ENCODE measurements at places on chromosomes 16 and 17. TPM values are rescaled to one million over a fixed set of nuclear protein-coding genes. Genes with fewer than 3 reads are reported as not detected.
A peak's percentile ranks its signal among the peaks of the same experiment; 100 is the strongest.

DNA sequence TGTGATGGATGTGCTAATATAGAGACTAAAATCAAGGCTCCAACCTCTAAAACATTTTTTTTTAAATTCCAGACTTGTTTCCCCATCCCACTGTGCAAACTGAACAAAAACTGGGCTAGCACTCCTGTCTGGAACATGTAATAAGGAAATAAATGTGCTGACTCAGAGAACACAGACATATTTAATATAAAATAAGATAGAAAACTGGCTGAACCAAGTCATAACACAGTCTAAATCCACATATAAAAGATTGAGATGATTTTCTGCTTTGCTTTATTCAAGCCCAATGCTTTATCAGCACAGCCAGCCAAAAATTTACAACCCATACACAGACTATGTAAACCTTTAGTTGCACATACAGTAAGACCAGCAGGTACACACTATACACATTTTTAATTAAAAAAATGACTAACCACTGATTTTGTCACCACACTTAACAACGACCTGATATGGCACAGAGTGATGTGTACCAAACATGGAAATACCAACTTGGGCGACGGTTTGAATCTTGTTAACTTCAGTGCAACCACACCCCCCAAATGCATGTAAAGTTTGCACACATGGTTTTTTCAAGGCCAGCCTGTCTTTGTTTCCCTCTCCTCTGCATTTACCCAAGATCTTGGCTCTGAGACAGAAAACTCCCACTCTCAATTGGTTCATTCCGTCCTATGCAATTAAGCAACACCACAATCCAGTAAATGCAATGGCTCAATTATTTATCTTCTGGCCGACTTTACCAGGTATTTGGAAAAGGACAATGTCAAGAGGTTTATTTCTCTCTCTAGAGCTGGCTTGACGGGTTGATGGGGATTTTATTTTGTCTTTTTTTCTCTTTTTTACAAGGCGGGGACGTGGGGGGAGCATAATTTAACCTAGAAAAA, 1.2 kb downstream of the STAT3 start:
- DNase-seq: peak; percentile 36

DNA sequence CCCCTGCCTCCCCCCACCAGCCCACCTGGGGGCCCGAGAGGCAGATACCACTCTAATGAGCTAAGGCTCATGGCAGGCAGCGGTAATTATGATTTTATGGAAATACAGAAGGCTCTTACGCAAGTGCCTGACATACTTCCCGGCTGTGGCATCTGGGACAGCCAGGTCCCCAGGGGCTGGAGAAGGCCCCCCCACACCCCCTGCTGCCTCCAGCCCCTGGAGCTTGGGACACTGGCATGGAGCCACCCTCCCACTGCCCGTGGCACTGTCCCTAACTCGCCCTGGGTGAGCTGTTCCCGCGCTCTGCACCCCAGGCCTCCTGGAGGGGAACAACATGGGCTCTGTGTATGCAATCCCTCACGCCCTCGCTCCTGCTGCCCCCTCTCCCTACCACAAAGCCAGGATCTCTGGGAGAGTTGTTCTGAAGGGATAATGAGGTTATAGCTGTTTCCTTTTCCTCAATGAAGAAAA, 5.4 kb upstream of the STAC2 start:
- DNase-seq: no peak

The KRT23 gene
- not detected for total RNA-seq

GRCh38 chr17:78828470-78829185, 12.0 kb downstream of the USP36 start:
- peak; percentile 47 for DNase-seq

The SOCS1 gene
- total RNA-seq: 0.26 TPM

- no peak for DNase-seq
Measured at GRCh38 chr16:56677474-56677873, 4.8 kb upstream of the MT1X start.

DNA sequence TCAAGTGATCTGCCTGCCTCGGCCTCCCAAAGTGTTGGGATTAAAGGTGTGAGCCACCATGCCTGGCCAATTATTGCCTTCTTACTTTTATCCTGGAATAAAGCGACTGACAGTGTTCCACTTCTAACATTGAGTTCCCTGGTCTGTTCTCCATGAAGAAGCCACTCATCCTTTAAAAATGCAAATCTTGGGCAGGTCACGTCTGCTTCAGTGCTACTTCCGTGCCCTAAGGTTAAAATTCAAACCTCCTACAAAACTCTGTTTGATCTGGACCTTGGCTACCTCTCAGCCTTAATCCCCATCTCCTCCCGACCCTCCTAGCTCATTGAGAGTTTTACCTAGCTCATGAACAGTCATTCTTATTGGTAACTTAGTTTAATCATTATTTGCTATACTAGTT, 9.6 kb upstream of the SHISA9 start:
- no peak for DNase-seq

- DNase-seq: no peak
Measured at GRCh38 chr16:11253009-11253994, 2.7 kb downstream of the SOCS1 start.

DNA sequence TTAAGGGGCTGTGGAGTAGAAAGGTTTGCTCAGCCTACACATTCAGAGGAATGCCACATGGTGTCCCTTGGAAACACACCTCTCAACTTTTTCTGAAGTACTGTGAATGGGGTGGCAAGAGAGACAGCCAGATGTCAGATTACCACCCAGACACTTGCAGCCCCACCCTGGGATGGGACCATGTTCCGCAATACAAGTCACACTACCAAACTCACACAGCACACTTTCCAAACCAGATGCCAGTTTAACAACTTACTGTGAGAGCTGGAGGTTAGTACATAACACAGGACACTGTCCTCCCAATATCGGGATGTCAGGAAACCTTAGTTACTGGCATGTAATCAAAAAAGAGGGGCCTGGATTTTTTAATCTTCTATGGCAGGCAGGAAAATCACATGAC, 7.9 kb downstream of the USP7 start:
- DNase-seq: no peak

GRCh38 chr17:68973098-68973846, 18.1 kb upstream of the ABCA8 start:
- DNase-seq: no peak

GRCh38 chr17:72175787-72176515, 55.1 kb downstream of the SOX9 start:
- DNase-seq: no peak

The GPR179 gene
- total RNA-seq: not detected

- DNase-seq: no peak
Measured at GRCh38 chr17:27362503-27362902, 68.6 kb downstream of the WSB1 start.

The ACSM3 gene
- 0.13 TPM for total RNA-seq

The CYGB gene
- total RNA-seq: 2.5 TPM

GRCh38 chr16:23974223-23974622, 138.4 kb downstream of the PRKCB start:
- DNase-seq: no peak

GRCh38 chr17:45222289-45222995, 757 bp downstream of the FMNL1 start:
- DNase-seq: no peak

DNA sequence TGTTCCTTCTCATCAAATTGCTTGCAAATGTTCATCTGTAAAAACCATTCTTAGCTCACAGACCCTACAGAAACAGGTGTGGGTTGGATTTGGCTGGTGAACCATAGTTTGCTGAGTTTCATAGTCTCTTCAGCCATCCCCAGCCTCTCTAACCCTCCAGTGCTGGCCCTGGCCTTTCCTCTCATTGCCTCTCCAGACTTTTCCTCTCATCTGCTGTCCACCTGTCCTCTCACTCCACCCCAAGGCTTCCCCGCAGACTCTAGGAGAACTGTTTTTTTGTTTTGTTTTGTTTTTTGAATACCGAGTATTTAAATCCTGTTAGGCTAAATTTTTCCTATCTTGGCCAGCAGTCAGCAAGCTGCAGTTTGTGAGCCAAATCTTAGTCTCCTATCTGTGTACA, 41.1 kb downstream of the MEOX1 start:
- DNase-seq: no peak

DNA sequence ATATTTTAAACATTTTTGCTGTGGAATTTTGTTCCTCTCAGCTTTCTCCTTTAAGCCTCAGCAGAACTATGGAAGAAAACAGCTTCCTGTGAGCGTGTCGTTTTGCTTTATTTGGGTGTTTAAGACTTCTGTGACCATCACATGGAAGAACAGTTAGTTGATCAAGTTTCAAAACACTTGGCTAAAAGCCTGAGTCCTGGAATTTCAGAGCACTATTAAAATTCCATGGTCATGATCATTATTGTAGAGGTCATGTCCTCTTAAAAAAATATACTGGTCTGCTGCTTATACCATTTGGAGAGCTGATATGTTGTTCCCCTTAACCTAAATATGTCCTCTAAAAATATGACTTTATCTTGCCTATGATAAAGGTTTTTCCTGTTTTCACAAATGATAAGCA, 12.6 kb upstream of the CDR2 start:
- DNase-seq: peak; percentile 78

DNA sequence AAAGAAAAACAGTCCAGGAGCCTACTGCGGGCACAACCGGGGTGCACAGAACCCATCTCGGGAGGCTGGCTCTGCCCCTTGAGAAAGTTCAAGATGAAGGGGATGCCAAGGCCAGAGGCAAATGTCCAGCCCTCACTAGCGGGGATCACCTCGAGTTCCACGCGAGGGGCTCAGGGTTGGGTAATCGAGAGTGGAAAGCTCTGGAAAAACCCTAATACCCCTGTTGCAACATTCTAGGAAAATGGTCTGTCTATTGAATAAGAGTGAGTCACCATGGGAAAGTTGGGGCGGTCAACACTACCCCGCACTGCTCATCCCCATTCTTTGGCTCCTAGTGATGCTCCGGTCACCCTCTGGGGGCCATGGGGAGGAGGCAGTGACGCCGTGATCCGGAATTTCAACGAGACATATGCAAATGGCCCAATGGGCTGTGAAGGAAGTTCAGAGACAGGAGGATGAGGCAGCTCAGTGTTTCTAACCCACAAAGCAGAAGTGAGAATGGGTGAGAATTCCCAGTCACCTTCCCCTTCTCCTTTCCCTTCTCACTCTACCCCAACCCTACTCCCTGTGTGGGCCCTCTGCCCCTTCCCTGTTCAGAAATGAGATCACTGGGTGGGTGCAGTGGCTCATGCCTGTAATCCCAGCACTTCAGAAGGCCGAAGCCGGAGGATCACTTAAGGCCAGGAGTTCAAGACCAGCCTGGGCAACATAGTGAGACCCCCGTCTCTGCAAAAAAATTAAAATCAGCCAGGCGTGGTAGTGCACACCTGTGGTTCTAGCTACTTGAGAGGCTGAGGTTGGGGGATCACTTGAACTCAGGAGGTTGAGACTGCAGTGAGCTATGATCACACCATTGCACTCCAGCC, 22.4 kb downstream of the SOCS3 start:
- no peak for DNase-seq

DNA sequence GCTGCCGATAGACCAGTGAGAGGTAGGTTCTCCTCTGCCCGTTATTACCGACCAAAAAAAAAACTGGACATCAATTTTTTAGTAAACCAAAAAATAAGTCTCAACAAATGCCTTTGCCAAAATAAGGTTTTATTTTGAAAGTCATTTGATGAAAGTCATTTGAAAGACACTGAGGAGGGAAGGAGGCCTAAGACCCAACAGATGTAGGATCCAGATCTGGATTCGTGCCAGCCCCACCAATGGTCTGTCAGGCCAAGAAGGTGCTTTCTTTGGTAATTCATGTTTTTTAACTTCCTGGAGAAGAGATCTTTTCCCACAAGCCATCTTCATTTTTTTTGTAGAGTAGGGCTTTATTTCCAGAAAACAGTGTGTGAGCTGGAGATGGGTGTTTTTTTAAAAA, 18.1 kb downstream of the NTAN1 start:
- no peak for DNase-seq

DNA sequence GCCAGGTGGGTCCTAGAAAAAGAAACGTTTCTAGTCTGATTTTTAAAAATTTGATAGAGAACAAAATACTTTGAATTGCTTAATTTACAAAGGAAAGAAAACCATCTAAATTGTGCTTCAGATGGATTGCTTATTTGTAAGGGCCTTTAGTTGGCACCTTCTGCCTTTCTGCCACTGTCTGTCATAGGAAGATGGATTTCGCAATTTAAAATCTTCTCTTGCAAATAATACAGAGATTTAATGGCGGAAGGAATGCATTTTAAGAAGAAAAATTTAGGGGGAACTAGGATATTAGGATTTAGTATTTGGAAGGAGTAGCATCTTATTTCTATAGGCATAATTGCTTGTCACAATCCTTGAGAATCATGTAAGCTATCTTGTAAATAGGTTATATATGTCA, 175.5 kb upstream of the RBL2 start:
- DNase-seq: no peak

DNA sequence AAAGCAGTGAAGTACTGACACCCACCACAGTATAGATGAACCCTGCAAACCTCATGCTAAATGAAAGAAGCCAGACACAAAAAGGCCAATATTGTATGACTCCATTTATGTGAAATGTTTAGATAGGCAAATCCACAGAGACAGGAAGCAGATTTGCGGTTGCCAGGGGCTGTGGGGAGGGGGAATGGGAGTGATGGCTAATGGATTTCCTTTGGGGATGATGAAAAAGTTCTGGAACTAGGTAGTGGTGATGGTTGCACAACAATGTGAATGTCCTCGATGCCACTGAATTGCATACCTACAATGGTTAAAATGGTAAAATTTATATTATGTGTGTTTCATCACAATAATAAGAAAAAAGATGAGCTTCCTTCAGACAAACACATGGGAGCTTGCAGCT, 28.4 kb upstream of the WFIKKN2 start:
- DNase-seq: no peak

DNA sequence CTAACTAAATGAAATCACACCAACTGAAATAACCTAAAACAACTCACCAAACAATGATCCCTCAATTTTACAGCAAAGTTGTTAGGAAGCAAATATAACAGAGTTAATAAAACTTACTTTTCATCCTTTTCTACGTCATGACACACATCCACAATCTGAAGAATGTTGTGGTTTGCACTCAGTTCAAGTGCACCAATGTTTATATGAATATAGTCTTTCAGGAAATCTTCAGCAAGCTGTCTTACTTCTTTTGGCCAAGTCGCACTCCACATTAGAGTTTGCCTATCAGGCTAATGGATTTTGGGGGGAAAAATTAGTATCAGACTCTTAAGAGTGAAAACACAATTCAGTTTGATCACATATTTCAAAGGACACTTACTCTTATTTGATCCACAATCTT, 3.3 kb downstream of the DDX5 start:
- DNase-seq: no peak

The MYL11 gene
- not detected for total RNA-seq

DNA sequence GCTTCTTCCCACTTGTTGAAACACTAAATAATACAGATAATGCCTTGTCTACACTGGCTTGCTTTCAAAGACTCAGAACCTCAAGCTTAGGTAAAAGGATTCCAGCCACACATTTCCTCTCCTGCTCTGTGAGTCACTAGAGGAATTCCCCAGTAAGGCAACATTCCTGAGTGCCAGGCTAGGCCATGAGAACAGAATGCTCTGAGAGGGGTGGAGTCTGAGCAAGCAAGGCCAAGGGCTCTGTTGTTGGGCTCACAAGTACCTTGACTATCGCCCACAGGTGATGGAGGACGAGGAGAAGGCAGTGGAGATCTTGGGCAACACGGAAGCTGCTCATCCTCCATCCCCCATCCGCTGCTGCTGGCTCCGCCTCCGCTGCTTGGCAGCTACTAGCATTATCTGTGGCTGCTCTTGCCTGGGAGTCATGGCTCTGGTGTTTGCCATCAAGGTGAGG, 6.7 kb upstream of the PHKG2 start:
- peak; percentile 91 for DNase-seq

The HBA1 gene
- not detected for total RNA-seq

- DNase-seq: no peak
Measured at GRCh38 chr17:79797492-79798298, 818 bp upstream of the CBX8 start.

GRCh38 chr17:44636562-44636961, 19.7 kb upstream of the MEIOC start:
- DNase-seq: no peak
